ENCODE measurements at places on chromosomes 3 and 15.

GRCh38 chr3:69085168-69085832, 563 bp downstream of the ARL6IP5 start:
- DNase-seq = no peak

DNA sequence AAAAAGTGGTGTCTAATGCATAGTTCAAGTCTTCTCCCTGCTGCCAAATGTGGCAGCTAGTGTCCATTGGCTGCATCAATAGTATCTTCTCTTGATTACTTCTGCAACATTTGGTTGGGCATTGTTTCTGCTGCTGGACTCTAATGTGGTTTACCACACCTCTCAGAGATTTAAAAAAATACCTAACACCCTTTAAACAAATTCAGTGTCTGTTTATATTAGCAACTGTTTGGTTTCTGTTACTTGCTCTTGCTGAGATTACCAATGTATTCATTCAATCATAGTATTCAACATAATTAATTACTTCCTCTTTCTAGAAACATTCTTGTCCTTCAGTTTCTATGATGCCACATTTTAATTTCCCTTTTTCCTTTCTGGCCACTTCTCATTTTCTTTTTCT, 20.3 kb upstream of the NECTIN3 start:
- no peak for DNase-seq

DNA sequence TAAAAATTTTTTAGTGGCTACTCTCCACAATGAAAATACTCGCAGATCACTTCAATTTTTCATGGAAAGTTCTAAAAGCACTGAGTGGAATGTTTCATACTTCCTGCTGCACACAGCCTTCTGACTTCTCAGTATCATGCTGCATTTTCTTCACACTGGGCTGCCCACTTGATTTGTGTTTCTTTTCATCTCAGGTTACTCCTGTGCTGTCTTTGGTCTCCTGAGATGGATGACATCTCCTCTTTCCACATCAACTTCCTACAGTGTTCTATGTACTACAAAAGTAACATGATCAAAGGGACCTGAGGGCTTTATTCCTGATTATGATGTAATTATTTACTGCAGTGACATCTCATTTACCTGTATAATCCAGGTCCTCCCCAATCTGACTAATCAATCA, 927.7 kb downstream of the ROBO2 start:
- no peak for DNase-seq

DNA sequence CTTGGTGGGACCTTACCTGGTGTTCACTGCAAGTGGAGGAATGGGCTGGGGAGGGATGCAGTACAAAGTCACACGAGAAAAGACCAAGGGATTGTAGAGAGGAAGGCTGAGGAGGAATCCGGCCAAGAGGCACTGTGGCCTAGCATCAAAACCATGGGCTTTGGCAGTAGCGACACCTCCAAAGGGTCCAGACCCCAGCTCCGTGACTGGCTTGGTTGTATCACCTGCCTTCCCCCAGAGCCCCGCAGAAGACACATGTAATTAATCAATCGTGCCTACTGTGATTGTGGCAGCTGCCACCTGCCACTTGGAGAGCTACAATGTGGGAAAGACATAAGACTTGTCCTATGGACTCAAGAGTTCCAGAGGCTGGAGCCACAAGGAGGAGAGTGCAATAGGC, 54.7 kb downstream of the ST8SIA2 start:
- no peak for DNase-seq

DNA sequence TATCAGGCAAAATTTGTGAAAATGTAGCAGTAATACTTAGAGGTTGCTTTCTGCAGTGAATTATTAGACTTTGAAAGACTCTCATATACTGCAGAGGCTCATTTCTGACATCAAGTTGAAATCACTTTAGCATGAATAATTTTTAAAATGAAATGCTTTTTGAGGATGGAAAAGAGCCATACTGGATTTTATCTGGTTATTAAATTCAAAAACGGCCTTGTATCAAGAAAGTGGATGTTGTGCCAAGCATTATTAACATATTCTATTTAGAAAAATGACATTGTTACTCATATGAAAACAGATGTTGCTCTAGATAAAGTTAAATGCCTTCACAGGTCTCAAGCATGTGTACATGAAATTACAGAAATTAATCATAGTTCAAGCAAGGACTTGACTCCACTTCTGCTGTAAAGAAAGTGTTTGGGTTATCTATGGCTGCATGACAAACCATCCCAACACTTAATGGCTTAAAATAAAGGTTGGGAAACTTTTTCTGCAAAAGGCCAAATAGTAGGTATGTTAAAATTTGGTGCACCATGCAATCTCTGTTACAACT, 64.5 kb upstream of the ZNF280D start:
- DNase-seq = no peak

DNA sequence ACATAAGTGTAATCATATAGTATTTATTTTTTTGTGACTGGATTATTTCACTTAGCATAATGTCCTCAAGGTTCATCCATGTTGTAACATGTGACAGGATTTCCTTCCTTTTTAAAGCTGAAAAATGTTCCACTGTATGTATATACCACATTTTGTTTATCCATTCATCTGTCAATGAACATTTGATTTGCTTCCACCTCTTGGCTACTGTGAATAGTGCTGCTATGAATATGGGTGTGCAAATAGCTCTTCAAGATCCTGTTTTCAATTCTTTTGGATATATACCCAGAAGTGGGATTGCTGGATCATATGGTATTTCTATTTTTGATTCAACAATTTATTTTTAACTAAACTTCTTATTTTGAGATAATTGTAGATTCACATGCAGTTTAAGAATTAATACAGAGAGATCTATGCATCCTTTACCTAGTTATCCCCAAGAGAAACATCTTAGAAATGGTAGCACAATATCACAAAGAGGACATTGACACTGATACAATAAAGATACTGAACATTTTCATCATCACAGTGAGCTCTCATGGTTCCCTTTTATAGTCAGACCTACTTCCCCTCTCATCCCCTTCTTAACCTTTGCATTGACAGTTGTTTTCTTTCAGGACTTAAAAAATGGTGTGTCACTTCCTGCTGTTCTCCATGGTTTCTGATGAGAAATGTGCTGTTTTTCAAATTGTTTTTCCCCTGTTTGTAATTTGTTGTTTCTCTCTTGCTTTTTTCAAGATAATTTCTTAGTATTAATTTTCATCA, 90.1 kb downstream of the SATB1 start:
- no peak for DNase-seq

- no peak for DNase-seq
These were observed 408.2 kb upstream of the CBLB start for GRCh38 chr3:106276755-106277612.
